CD4-positive, alpha-beta T cell treated with Interleukin-4 for 1 hour (primary cell): ENCODE measurements at places on chromosomes 13 and 19.
A peak's percentile ranks its signal among the peaks of the same experiment; 100 is the strongest.

- DNase-seq = no peak
Measured at GRCh38 chr19:35223862-35224505, 4.6 kb downstream of the FAM187B start.

- DNase-seq = no peak
Measured at GRCh38 chr13:23725922-23726321, 155.7 kb downstream of the TNFRSF19 start.

- DNase-seq = no peak
Measured at GRCh38 chr19:7830272-7830771, 304 bp downstream of the EVI5L start.

GRCh38 chr19:47107202-47107952, 6.2 kb downstream of the ZC3H4 start:
- peak; percentile 60 for DNase-seq

DNA sequence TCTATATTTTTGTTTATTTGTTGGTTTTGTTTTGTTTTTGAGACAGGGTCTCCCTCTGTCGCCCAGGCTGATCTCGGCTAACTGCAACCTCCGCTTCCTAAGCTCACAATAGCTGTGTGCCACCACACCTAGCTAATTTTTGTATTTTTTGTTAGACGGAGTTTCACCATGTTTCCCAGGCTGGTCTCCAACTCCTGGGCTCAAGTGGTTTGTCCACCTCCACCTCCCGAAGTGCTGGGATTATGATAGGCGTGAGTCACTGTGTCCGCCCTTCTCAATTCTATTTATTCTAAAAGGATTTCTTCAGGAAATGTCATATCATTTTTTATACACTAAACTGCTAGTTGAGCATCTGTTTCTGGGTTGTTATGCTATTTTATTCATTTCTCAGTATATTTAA, 1206.0 kb downstream of the OLFM4 start:
- no peak for DNase-seq

DNA sequence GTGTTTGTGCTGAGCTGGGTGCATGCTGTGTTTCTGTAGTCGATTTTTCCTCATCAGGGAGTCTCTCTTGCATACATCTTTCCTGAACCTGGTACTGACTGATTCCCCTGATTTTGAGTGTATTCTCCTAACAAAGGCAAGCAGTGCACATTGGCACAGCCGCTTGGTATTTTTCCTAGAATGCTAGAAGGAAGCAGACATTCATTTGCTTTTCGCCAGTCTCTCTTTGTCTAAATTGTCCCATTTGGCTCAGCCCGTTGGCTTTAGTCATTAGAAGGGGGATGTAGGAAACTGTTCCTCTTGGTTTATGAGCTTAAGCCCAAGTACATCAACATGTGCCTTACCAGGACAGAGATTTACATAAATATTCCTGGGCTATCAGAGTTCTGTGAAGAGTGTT, 266.1 kb upstream of the TMTC4 start:
- DNase-seq = no peak

GRCh38 chr19:12527034-12527836, 24.0 kb downstream of the ZNF564 start:
- peak; percentile 1 for DNase-seq

DNA sequence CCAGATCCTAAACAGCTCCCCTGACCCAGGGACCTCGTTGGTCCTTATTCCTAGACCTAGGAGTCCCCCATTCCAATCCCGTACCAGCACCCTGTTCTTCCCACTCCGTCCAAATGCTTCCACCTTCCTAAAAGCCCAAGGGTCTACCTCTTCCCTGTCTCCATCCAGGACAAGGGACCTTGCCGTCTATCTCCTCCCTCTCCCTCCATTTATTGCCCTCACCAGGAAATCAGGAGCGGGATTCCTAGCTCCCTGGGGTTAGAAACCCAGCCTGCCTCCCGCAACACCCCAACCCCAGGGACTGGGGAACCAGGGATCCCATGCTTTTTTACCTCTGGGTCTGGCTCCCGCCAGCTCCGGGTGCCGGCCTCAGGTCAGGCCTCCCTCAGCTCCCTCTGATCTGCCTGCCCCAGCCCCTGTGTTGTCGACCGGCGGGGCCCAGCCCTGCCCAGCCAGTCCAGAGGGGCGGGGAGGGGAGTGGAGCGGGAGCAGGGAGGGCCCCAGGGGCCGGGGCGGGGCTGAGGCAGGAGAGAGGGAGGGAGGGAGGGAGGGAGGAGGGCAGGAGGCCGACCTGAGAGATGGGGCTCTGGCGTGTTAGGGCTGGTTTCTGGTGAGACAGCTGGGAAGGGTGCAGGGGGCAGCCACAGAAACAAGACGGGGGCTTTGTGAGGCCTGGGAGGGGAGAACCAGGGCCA, at the start of gene B3GNT8:
Gene B3GNT8 (minus strand): TSS at position 423 of the 695 bp plus-strand sequence. CDS start 596 bp downstream, outside the sequence.
- peak; percentile 40 for DNase-seq

- no peak for DNase-seq
Measured at GRCh38 chr19:5926641-5927440, 12.8 kb downstream of the CAPS start.
